ENCODE measurements at places on chromosomes 5 and 9. TPM values are rescaled to one million over a fixed set of nuclear protein-coding genes. Genes with fewer than 3 reads are reported as not detected.

GRCh38 chr9:2729003-2729402 is 11.7 kb downstream of the KCNV2 start:
- peak; percentile 66 for DNase-seq

DNA sequence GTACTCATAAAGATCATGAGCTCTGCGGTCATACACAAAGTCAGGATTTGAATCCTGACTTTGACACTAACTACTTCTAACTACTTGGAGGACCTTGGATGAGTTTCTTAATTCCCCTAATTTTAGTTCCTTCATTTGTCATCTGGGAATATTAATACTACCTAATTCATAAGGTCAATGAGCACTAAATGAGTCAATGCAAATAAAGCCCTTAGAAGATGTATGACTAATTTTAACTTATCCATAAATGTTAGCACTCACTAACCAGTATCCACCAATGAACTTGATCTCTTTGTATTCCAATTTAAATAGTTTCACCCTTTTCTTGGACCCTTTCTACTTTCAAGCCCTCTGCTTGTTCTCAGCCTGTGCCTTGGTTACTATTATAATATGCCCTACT is 1106.4 kb downstream of the CDH18 start:
- no peak for DNase-seq

DNA sequence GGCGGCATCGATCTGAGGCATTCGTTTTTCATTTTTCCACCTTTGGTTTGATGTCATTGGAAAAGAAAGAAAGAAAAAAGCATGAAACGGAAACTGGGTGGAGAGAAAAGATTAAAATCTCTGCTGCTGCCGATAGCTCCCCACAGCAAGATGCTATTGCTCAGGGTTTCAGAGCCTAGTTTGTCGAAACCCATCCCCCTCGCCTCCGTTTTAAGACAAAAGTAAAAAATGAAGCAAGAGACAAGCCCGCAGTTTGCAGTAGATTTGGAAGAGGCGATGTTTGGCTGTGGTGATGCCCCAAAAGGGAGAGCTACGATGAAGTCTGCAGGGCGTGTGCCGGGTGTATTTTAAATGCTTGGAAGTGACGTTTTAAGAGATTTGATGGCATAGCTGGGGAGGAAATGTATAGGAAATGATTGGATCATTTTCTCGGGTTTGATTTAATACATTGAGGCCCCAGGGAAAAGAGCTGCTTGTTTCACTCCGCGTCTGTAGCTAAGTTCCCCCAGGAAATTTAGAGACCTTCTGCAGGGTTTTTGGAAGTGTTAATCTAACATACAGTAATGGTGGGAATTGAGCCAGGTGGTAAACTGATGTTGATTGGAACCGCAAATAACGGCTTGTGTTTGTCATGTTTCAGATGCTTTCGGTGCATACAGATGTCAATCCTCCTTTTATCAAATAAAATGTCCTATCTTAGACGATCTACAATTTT is 909 bp downstream of the NDFIP1 start:
- peak; percentile 39 for DNase-seq

DNA sequence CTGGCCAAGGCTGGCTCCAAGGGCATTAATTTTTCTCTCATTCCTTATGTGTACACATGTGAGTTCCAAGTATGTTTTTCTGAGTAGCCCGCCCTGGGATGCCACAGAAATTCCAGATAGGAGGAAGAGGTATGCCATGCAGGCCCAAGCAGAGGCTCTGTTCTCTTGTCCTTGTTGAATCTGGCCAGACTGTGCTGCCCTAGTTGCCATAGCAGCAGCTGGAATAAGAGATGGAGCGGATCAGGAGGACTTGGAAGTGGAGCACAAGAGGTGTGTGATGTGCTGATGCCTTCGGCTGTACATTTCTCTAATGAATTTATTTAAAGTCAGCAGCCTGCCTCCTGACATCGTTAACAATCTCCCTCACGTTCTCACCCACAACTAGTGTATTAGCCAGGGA is 235.6 kb upstream of the RPS23 start:
- DNase-seq = peak; percentile 8

DNA sequence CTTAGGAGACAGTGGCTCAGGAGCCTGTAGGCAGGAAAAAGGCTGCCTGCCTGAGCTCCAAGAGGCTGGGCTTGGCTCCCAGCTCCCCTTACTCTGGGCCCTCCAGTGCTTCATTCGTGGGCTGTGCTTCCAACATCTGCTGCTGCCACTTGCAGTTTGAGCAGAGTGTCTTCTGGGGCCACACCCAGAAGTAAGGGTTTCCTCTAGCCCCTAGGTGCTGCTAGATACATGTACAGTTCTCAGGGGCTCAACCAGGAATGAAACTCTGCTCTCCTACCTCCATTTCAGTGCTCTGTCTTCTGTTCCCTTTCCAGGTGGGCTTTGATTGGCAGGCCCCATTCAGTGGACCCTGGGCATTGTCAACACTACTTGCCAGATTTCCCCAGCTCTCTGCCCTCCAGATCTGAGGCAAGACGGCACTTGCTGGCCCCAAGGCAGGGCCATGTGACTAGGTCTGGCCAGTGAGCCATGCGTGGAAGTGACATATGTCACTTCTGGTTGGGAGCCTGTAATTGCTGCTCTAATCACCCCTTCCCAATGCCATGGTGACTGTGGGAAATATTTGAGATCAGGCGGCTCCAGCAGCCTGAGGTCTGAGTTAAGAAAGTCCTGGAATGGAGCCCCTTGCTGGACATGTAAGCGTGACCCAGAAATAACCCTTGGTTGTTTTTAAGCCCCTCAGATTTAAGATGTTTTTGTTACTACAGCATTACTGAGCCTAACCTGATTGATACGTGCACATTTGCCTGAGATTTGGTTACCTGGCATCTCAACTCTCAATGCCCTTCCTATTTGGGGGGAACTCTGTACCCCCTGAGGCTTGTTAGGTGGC is 9.4 kb upstream of the BOD1 start:
- no peak for DNase-seq

DNA sequence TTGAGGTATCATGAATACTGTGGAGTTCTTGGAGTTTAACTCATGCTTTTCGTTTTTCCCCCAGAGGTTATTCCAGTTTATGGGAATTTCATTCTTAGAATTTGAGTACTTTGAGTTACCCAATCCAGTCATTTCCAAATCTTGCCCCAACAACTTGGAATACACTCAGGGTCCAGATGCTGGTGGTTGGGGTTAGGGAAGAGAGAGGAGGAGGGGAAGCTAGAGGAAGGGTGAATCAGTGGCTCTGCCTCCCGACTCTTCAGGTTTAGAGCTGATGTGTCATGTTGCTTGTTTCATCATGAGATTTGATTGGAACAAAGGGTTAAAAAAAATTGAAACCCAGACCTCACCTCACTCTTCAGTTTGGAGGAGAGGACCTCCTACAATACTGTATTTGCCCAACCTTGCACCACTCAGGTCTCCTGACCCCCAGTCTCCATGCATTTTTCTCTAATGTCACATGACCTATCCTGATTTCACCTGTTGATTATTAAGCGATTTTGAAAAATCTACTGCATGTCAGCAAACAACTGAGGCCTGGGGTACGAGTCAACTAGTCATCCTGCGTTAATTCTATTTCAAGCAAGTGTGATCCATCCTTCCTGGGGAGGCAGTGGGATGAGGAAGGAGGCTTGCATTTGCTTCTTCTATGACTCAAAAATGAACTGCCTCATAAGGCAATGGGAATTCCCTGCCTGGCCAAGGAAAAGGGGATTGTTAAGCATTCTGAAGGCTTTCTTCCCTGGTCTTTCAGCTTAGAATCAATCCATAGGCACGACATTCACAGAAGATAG is 6.2 kb upstream of the SLC1A3 start:
- peak; percentile 35 for DNase-seq

GRCh38 chr5:32496104-32496503 is 51.6 kb upstream of the ZFR start:
- no peak for DNase-seq

- no peak for DNase-seq
Observed at GRCh38 chr5:94031631-94032030, 290.2 kb upstream of the POU5F2 start.

GRCh38 chr5:164119806-164120447 is 614.5 kb downstream of the MAT2B start:
- no peak for DNase-seq

DNA sequence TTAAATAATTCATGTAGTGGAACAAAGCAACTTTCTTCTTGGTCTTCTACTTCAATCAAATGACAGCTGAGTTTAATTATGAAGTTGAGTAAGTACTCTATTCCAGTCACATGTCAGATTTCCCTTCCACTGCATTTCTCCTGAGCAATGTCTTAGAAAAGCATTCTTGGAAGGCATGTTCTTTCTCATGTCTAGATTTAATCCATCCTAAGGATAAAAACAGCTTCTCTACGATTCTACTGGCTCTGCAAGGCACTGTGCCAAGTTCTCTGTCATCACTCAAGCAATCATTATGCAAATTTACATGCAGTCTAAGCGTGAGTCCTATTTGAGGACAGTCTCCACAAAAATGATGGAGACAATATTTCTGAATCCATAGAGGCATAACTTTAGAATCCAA is 142.4 kb downstream of the YIPF5 start:
- peak; percentile 65 for DNase-seq

GRCh38 chr5:78295035-78295961 is 800 bp upstream of the AP3B1 start:
- peak; percentile 35 for DNase-seq

DNA sequence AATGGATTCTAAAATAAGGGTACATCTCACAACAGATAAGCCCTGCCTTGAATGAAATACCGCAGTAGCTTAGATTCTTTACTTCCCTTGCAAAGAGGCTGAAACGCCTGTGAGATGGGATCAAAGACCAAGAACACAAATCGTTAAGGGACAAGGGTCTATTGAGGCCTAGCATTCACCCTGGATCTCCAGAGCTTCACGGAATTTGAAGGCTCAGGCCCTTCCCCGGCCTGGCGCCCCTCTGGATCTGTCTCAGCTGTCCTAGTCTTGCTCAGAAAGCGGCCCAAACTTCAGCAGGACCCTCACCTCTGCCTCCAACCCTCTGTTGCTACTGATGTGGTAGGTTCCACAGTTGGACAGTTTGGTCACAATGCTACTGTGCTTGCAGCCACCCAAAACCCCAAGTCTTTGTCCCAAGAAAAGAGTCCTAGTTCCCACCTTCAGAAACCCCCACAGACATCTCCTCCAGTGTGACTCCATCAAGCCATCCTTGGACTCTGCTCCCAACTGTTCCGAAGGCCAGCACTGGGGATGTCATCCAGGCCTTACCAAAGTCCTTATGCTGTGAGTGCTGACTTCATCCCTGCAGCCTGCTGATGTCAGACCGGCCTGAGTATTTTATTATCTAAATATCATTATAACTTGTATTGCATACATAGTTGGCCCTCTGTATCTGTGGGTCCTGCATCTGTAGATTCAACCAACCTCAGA is 9.4 kb downstream of the CORO2A start:
- no peak for DNase-seq

DNA sequence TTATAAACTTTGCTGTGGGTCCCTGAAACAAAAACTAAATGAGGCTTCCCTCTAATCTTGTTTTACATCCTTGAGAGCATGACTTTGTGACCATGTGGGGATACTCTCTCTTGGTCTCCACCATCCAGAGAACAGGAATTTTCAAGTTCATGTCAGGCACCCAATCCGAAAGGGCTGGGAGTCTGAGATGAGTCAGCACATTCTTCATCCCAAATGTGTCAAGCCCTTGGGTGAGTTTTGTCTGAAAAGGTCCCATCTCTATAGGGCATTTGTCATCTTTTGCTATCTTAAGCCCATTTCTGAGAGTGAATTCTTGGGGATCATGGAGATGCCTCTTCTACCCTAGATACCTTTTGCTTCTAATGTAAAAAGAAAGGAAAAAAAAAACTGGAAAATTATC is 26.9 kb upstream of the RAPGEF6 start:
- peak; percentile 11 for DNase-seq

DNA sequence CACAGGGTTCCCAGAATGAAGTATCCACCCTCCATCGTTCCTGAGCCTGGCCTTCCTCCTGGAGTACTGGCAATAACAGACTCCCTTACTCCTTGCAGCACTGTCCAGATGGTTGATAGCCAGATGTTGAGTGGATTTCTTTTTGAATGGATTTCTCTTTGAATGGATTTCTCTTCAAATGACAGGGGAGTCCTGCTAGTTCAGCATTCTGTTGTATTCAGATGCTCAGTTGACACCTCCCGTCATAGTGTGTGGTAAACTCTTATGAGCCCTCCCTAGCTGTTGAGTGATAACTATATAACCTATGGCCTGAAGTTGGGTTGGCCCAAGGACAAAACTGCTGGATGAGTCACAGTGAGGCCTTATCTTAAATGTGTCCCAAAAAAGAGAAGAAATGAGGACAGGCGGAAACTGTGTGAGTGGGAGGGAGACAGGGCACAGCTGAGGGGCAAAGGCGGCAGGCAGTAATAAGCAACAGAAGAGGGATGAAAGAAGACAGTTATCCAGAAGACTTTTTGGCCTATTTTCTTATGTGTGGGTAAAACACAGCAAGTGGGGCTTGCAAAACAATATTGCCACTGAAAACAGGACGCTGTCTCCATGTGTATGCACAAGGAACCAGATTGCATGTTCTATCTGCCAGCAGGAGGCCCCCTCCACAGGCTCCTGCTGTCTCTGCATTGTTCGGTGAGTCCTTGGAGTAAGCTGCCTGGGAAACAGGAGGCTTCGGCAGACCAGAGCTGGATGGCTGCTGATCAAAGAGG is 209.5 kb upstream of the S1PR3 start:
- peak; percentile 46 for DNase-seq

DNA sequence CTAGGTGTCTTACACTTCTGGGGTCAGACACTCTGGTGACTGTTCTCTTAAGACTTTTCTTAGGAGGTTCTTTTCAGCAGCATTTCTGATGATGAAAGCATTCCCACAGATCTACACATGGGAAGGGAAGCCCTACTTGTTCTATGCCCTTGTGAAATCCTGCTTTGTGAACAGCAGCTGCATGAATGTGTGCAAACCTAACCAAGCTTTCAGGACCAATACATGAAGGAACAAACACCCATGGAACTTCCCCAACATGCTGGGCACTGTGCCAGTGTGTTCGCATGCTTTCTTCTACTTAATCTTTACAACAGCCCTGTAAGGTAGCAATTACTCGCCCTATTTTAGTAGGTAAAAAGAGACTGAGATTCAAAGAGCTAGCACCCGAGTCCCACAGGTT is 439.9 kb upstream of the KLF4 start:
- peak; percentile 9 for DNase-seq

- DNase-seq = no peak
Observed at GRCh38 chr5:125152044-125152443, 405.6 kb upstream of the ZNF608 start.

The PCDHGB3 gene
- 0.54 TPM for total RNA-seq

The DCANP1 gene
- not detected for total RNA-seq

The NRARP gene
- total RNA-seq = not detected

The CARD9 gene
- 0.05 TPM for total RNA-seq

The FCN1 gene
- total RNA-seq = not detected

The SGTB gene
- 3.3 TPM for total RNA-seq

The TPM2 gene
- 7.0 TPM for total RNA-seq

The PDZD2 gene
- total RNA-seq = 7.1 TPM

The STXBP1 gene
- 15.0 TPM for total RNA-seq

The CDC20B gene
- total RNA-seq = not detected

The SIL1 gene
- total RNA-seq = 61.5 TPM

The DMGDH gene
- total RNA-seq = not detected

The PLCXD3 gene
- 1.3 TPM for total RNA-seq

All from M059J (cell line).